ENCODE measurements at places on chromosomes 7 and 10. TPM values are rescaled to one million over a fixed set of nuclear protein-coding genes. Genes with fewer than 3 reads are reported as not detected.
A peak's percentile ranks its signal among the peaks of the same experiment; 100 is the strongest.

The LGI1 gene
- total RNA-seq, result not detected

The SH2B2 gene
- 14.7 TPM for total RNA-seq

DNA sequence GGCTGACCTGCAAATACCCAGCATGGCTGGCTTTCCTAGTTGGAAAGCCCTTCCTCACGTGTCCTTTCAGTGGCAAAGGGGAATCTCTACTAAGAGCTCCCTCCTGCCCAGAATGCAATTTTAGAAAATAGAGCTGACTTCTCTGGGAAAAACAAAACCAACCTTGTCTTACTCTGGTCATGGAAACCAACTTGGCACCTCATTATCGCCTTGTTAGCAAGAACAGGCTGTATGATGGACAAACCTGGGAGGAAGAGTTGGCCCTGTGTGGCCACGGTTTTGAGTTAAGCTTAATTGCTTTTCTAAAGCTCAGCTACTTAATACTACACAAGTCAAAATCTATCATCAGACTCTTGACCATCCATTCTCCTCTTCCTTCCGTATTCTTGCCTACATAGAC is 94.1 kb upstream of the PDCD4 start:
- no peaks in the 10 kb centered on the region for H3K27me3 ChIP-seq
- H3K36me3 ChIP-seq, result no peaks in the 10 kb centered on the region
- H3K4me1 ChIP-seq, result no peaks in the 10 kb centered on the region
- no peak overlapping the region for H3K27ac ChIP-seq
- DNase-seq, result no peak
- H3K4me3 ChIP-seq, result no peak overlapping the region

DNA sequence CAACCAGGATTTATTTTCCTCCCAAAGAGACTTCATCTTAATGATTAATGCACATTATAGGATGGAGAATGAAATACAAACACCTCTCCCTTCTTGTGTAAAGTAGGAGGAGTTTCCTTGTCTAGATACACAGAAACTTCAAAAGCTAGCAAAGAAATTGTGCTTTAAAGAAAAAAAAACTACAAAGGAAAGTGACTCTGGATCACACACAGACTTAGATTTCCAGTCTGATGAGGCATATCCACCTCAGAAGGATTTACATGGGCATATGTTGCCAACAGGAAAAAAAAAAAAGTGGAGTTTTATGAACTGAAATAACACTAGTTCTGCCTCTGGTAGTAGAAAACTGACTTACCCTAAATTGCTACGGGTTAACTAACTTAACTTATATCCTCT is 449.6 kb downstream of the KCNMA1 start:
- H3K36me3 ChIP-seq, result no peaks in the 10 kb centered on the region
- peaks cover 22% of the 10 kb centered on the region for H3K4me1 ChIP-seq
- no peaks in the 10 kb centered on the region for H3K27me3 ChIP-seq
- no peak overlapping the region for H3K4me3 ChIP-seq
- no peak overlapping the region for H3K27ac ChIP-seq

- no peaks in the 10 kb centered on the region for H3K36me3 ChIP-seq
- peaks cover 31% of the 10 kb centered on the region for H3K4me1 ChIP-seq
- peak overlapping the region; percentile 91 for H3K4me3 ChIP-seq
- DNase-seq, result no peak
These were observed 52.8 kb downstream of the CPEB3 start for GRCh38 chr10:92238054-92238585.

GRCh38 chr7:23135755-23136154 is 30.2 kb downstream of the KLHL7 start:
- H3K36me3 ChIP-seq, result peaks cover 17% of the 10 kb centered on the region
- H3K27me3 ChIP-seq, result no peaks in the 10 kb centered on the region
- H3K27ac ChIP-seq, result peak overlapping the region; percentile 29
- no peak overlapping the region for H3K4me3 ChIP-seq
- peaks cover 15% of the 10 kb centered on the region for H3K4me1 ChIP-seq
- DNase-seq, result no peak
